ENCODE measurements at places on chromosomes 7 and 10.

DNA sequence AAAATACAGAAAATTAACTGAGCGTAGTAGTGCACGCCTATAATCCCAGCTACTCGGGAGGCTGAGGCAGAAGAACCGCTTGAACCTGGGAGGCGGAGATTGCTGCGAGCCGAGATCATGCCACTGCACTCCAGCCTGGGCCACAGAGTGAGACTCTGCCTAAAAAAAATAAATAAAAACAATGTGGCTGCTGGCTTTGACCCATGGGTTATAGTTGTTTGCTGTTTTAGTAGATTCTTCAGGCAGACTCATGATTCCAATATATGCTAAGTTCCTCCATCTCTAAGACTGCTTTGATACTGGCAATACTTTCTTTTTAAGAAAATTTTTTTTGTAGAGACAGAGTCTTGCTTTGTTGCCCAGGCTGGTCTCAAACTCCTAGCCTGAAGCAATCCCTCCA is 8.4 kb downstream of the OLAH start:
- DNase-seq, result no peak

DNA sequence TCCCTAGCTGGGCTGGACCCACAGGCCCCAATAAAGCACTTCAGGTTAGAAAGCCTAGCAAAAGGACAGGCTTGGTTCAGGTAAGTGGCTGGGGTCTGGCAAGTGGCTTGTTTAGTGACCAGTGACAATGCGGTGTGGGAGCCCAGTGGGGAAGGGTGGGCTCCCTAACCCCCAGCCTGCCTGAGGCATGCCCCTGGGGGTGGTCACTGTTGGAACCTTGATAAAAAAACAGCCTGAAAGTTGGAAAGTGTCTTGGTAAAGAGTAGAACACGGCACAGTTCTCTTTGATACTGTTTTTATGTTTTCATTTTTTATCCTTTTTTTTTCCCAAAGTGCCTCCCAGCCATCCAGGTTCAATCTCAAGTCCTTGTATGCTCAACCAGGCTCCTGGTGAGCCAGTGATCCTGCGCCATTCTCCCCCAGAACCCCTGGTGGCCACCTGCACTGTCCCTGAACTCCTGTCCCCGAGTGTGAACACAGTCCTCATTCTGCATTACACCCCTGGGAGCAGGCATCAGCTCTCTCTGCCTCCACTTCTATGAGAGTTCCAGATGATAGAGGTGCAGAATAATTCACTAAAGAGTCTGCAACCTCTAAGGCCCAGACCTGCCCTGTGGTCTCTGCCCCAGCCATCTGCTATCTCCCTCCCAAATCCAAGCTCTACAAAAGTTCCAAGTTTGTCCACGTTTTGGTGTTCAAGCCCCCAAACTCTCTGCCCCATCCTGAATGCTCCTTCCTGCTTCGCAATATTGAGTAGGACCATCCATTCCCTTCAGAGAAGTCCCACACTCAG is 15.0 kb upstream of the CXCL12 start:
- no peak for DNase-seq

- no peak for DNase-seq
Measured at GRCh38 chr7:151166629-151167196, 781 bp downstream of the GBX1 start.

- no peak for DNase-seq
Measured at GRCh38 chr7:150820148-150820547, 19.6 kb downstream of the TMEM176A start.

DNA sequence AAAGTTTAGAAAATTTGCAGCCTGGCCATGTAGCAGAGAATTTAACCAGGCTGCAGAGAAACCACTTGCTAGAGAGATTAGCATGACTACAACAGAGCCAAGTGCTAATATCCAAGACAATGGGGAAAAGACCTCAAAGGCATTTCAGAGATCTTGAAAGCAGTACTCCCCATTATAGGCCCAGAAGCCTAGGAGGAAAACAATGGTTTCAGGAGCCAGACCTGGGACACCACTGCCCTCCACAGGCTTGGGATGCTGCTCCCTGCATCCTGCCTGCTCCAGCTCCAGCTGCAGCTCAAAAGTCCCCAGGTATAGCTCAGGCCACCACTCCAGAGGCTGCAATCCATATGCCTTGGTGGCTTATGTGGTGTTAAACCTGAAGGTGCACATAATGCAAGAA is 101.5 kb upstream of the TMEM72 start:
- no peak for DNase-seq

- DNase-seq, result no peak
Measured at GRCh38 chr10:75433216-75433615, 1.8 kb downstream of the LRMDA start.

DNA sequence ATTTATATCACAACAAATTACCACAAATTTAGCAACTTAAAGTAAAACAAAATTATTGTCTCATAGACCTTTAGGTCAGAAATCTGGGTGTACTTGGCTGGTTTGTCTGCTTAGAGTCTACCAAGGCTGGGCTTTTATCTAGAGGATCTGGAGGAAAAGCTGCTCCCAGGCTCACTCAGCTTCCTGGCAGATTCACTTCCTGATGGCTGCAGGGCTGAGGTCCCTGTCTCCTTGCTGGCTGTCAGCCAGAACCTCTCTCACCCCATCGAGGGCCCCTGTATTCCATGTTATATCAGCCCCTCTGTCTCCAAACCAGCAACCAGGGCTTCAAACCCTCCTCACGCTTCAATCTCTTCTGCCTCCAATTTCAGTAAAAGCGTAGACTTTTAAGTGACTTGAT is 734.9 kb downstream of the NRG3 start:
- DNase-seq, result no peak

DNA sequence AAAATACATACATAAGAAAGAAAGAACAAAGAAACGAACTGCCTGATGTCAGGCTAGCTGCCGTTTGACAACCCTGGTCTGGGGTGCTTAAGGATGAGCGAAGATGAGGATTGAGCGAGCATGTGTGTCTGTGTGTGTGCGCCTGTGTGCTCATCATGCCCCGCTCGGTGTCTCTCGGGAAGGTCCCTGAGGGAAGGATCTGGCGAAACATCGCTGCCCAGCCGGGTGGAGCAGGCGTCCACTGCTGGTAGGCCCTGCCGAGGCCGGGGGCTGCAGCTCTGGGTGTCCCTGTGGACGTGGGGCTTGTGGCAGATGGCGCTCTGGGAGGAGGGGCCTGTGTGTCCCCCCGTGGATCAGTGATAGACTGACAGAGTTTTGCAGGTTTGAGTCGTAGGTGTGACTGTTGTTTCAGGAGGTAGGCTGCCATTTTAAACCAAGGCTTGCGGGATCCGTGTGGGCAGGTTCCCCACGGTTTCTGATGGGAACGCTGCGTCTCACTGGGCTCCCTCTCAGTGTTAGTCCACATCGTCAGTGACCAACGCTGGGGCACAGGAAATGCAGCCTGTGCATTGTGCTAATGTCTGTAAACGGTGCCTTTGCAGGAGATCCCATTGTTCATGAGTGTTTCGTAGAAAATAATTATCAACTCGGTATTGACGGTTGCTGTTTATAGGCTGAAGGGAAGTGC is 5.9 kb upstream of the SUN1 start:
- DNase-seq, result no peak

DNA sequence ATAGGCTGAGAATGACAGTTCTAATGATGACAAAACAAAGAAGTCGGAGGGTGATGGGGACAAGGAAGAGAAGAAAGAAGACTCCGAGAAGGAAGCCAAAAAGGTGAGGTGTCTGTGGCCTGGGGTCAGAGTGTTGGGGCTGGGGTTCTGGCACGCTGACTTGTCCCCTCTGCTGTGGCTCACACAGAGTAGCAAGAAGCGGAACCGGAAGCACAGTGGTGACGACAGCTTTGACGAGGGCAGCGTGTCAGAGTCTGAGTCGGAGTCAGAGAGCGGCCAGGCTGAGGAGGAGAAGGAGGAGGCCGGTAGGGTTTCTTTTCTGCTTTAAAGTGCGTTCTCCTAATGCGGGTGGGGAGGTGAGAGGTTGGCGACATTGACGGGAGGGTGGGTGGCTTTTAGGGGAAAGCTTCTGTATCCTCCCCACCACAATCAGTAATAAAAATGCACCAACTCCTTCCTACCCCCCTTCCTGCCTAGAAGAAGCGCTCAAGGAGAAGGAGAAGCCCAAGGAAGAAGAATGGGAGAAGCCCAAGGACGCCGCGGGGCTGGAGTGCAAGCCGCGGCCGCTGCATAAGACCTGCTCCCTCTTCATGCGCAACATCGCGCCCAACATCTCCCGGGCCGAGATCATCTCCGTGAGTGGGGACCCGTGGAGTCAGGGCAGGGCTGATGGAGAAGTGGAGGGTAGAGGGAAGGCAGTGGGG is 4.6 kb downstream of the UFSP1 start:
- DNase-seq, result no peak

GRCh38 chr7:116560021-116560970 is 35.5 kb downstream of the CAV1 start:
- DNase-seq, result no peak

Measured in activated CD4-positive, alpha-beta T cell treated with anti-CD3 and anti-CD28 coated beads for 1 hour (primary cell).